Effector memory CD8-positive, alpha-beta T cell (primary cell): ENCODE measurements at places on chromosomes 12 and 14.

DNA sequence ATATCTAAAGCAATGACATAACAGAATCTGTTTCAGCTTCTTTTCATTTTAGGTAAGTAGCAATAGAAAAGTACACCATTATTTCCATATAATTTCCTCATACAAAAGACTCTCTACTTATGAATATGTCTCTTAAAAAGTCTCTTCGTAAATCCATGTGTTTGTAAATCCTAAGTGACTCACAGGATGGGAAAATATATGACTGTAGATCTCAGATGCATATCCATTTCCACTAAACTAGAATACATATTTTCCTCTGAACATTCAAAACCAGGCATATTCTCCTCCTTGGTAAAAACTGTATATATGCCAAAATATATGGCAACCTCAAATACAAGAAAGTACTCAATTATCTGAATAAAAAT is 93.6 kb downstream of the TXNDC16 start:
- no peak for DNase-seq

- no peak for DNase-seq
Observed at GRCh38 chr12:59322473-59322872, 273.4 kb upstream of the SLC16A7 start.

DNA sequence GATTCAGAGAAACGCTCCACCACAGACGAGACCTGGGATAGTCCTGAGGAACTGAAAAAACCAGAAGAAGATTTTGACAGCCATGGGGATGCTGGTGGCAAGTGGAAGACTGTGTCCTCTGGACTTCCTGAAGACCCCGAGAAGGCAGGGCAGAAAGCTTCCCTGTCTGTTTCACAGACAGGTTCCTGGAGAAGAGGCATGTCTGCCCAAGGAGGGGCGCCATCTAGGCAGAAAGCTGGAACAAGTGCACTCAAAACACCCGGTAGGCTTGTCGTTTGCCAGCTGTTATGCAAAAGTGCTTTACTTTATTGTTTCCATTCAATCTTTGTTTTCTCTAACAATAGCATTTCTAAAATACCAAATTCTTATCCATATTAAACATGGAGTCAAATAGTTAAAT is 287.3 kb downstream of the NAV3 start:
- no peak for DNase-seq

- DNase-seq = no peak
Observed at GRCh38 chr14:71694591-71695530, 237.4 kb upstream of the RGS6 start.

- no peak for DNase-seq
Observed at GRCh38 chr12:111271674-111272418, 97.0 kb downstream of the PHETA1 start.

- DNase-seq = no peak
Observed at GRCh38 chr12:124388038-124388671, 93.3 kb downstream of the RFLNA start.

DNA sequence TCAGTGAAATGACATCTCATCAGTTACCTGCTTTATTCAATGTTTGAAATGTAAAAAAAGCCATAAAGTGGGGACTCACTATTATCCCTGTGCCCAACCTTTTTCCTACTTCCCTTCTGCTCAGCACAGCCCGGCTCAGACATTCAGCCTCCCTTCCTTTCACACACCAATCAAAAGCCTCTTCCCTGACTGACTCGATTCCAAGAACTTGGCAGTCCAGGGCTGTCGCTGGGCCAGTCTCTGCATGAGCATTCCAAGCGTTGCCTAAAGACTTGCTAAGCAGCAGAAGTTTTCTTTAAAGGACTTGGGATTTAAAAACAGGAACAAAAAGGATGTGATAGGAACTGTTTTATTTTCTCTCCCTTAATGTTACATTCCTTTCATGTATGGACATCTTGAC is 22.7 kb downstream of the ITPR2 start:
- DNase-seq = no peak

DNA sequence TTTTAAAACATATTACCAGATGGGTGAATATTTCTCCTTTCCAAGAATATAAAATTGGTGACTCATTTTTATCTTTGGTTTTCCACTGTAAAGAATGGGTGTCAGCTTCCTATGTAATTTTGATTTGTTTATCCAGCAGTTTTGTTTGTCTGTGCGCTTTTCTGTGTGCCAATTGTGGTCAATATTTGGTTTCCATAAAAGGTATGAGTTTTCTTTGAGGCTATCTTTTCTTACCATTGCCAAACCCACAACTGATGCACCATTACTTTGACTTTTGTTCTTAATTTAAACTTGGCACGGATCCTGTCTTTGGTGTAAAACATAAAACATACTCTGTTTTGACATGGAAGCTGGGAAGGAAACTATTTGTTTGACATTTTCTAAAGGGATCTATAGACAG is 78.8 kb upstream of the NAV3 start:
- no peak for DNase-seq

DNA sequence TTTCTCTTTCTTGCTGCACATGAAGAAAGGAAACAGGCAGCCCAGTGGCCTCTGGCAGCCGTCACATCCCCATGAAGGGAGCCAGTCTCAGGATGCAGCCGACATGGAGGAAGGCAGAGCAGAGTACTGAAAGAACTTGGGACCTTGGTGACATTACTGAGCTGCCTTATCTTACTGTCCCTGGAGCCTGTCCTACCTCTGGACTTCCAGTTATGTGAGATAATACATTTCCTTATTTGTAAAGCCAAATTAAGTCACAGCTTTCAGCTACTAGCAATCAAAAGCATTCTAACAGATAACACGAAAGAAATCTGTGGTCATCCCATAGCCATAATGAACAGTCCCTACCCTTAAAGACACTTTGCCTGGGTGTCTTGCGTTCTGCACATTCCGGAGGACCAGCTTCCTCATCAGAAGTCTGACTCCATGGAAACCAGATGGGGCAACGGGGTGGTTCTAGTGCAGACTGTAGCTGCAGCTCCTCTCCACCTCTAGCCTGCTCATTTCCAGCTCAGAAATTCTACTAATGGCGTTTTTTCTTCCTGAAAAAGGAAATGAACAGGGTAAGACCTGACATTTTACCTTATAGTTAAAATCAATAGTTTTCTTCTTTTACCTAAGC is 7.8 kb upstream of the EGLN3 start:
- no peak for DNase-seq

DNA sequence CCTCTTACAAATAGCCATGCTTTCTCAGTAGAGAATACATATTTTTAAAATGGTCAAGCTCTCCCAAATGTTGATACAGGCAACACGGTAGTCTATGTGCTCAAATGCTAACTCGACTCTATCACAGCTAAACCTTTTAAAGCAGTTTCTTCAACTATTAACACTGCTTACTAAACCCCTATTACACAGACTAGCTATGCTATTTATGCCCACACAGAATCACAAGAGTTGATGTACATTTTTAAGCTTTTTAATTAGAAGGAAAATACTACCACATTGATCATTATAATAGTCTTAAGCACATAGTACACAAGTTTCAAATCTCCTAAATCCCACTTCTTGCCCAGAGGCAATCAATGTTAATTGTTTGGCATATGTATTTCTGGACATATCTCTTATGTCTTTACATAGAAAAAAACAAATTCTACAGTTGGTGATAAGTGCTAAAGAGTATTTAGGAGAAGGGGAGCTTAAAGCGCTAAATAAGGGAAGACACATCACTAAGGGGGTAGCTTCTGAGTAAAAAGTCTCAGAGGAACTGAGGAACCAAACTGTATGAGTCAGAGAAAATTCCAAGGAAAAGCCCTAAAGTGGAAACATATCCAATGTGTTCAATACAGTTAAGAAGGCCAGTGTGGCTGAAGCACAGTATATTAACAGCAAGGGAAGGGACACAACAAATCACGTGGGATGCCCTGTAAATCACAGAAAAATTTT is 13.7 kb downstream of the HNRNPC start:
- no peak for DNase-seq

- no peak for DNase-seq
Observed at GRCh38 chr12:88579601-88580050, 645 bp downstream of the KITLG start.

- no peak for DNase-seq
Observed at GRCh38 chr14:68477461-68478085, 315.3 kb downstream of the ZFP36L1 start.

- no peak for DNase-seq
Observed at GRCh38 chr12:74292351-74293194, 245.1 kb upstream of the ATXN7L3B start.

DNA sequence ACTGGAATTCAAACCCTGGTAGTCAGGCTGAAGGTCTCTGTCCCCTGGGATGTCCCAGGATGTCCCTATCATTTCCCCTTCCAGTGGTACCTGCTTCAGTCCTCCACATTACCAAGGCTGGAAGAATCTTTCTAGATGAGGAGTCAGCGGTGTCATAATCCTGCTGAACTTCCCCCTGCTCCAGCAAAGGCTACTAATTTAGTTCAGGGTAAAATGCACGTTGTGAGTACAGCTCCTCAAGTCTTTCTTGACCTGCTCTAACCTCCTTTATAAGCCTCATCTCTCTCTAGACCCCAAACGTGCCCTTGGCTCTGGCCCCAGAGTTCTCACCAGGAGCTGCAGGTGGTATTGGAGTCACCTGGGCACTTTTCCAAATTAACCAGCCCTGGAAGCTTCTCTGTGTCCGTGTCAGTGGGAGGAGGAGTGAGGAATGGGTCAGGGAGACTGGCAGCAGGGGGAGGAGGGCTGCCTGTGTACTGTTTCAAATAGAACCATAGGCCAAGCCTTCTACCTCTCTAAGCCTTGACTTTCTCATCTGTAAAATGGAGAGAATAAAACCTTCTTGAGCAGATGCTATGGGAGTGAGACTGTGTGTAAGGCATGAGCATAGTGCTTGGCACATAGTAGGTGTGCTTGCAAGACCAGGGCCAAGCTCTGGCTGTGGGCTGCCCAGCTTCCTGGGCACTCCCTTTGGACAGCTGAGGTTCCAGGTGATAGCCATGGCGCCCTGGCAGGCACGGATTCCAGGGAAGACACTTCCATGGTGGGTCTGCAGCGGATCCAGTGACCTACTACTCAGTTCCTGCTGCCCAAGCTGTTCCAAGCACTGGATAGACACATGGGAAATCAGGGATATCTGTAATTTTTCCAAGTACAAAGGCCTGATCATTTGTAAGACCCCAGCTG is 24.5 kb downstream of the ASB2 start:
- DNase-seq = no peak

- DNase-seq = no peak
Observed at GRCh38 chr12:15808652-15809051, 19.5 kb upstream of the EPS8 start.

DNA sequence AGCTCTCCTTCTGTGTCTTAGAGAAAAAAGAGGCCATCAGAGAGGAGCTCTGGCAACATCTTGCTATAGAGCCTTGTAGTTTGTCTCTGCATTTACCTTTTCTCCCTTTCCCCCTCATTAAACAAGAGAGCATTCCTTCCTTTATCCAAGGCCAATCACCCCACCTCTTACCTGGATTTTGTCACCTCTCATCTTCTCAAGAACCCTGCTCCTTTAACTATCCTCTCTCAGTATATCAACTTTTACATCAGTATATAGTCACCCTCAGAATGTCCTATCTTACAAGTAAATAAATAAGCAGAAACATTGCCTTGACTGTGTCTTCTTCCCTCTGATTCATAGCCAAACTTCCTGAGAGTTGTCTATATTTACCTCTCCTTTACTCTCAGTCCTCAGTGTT is 105.0 kb upstream of the SLC38A2 start:
- DNase-seq = no peak

- no peak for DNase-seq
Observed at GRCh38 chr12:94689002-94689645, 38.8 kb upstream of the TMCC3 start.

- no peak for DNase-seq
Observed at GRCh38 chr12:47946413-47947323, 16.7 kb upstream of the TMEM106C start.

DNA sequence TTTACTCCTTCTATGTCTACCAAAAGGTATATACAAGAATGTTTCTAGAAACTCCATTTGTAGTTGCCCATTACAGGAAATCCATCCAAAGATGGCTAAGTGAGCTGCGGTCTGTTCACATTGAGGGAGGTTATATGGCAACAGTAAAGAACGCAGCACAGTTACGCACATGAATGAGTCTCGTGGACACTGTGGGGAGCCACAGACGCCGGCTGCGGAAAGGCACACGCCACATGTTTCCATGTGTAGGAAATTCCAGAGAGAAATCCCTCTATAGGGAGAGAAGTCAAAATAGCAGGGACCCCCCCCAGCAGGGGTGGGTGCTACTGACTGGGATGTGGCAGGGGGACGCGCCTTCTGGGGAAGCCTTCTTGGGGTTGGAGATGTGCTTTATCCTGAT is 139.0 kb upstream of the NCOR2 start:
- DNase-seq = no peak

GRCh38 chr14:85041618-85042017 is 488.3 kb upstream of the FLRT2 start:
- no peak for DNase-seq
